ENCODE measurements at places on chromosomes 4 and X.
A peak's percentile ranks its signal among the peaks of the same experiment; 100 is the strongest.

- no peak for DNase-seq
Observed at GRCh38 chr4:147950261-147950660, 218.4 kb downstream of the ARHGAP10 start.

GRCh38 chr4:74314329-74314728 lies 6.1 kb downstream of the EPGN start:
- DNase-seq: no peak

- DNase-seq: no peak
Observed at GRCh38 chr4:106264331-106264728, 51.7 kb downstream of the TBCK start.

DNA sequence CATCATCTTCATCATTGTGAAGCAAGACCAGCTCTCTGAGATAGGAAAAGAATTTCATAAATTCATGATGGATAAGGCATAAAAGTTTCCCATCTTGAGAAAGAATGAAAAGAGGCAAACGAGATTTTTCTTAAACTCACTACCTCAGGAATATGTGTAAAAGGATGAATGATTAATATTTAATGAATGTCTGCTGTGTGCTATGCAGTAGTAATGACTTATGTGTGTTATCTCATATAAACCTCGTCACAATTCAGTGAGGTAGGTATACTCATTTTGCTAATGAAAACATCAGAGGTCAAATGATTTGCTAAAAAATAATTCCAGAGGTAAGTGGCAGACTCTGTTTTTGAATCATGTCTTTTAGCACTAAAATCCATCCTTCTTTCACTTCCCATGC lies 42.6 kb upstream of the GYPA start:
- DNase-seq: no peak

- DNase-seq: no peak
Observed at GRCh38 chr4:83112231-83112630, 2.3 kb downstream of the PLAC8 start.

DNA sequence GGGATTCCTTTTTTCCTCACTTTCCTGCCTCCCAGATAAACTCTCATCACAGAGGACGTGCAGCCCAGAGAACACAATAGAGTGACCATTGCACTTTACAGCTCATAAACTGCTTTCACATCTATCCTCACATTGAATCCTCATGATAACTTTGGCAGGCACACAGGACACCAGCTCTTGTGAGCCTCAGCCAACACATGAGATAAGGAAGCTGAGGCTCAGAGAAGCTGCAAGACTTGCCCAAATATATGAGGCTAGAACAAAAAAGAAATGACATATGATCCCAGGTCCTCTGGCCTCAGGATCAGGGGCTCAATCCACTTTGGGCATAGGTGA lies 85.0 kb upstream of the CPEB2 start:
- no peak for DNase-seq

- no peak for DNase-seq
Observed at GRCh38 chr4:8215001-8215427, 15.9 kb downstream of the SH3TC1 start.

- no peak for DNase-seq
Observed at GRCh38 chr4:41236508-41236907, 20.2 kb upstream of the UCHL1 start.

DNA sequence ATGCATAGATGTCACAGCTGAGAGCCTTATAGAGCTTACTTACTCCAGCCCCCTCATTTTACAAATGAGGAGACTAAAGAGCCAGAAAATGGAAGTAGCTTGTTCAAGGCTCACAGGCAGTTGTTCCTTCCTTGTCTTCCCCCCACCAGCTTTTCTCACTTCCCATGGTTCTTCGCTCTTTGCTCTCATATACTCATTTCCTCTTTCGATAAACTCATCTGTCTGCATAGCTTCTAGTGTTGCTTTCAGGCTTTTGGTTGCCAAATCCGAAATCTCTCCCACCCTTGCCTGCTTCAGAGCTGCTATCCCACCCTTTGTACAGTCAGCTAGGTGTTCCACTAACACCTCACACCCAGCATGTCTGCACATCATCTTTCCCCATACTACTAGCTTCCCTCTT lies 25.0 kb upstream of the GJB1 start:
- no peak for DNase-seq

- no peak for DNase-seq
Observed at GRCh38 chr4:90127223-90127705, at the start of gene CCSER1. Gene CCSER1 (plus strand): TSS chr4:90127394.

- DNase-seq: no peak
Observed at GRCh38 chrX:809081-809480, 178.5 kb downstream of the SHOX start.

GRCh38 chrX:17944833-17945497 lies 83.9 kb upstream of the RAI2 start:
- DNase-seq: no peak

DNA sequence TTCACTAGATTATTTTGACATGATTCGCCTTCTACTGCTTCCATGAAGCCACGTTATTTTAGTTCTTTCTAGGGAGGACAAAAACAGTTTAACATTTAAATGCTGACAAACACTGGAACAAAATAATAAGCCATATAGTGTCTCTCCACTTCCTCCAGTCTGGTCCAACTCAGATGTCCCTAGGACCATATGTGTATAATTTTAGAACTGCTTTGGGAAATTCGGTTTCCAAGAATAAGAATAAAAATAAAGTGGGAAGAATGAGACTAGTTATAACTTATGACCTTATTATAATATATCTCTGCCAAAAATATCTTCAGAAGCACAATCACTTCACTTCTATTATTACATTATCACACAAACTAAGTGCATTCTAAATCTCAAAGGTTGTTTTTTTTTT lies 164.4 kb upstream of the POF1B start:
- DNase-seq: no peak

DNA sequence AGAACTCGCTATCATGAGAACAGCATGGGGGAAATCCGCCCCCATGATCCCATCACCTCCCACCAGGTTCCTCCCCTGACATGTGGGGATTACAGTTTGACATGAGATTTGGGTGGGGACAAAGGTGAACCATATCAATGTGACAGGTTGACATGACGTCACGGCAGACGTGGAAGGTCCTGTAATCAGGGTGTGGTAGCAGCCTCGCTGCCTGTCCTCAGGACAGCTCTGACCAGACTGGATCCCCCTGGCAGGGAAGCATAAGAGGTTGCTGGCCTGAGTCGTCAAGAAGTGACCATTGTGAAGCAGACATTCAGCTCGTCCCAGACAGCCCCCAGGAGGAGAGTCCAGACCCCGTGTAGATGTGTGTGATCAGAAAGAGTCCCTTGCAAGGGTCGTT lies 104.6 kb downstream of the TNIP2 start:
- peak; percentile 45 for DNase-seq

DNA sequence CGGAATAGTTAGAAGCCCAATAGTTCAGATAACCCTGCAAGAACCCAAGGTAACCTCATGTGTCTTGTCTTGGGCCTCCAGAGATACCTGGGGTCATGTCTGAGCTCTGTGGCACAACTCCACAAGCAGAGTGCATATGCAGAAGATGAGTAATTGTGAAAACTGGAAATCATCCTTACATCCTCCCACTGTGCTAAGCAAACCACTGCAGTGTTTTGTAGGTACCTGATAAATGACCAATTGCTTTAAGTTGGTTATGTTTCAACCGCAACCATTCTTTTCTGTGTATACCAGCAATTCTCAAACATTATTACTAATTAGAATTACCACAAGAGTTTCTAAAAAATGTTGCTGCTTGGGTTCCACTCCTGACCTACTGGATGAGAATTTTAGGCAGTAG lies 73.2 kb downstream of the CBLL2 start:
- DNase-seq: no peak

DNA sequence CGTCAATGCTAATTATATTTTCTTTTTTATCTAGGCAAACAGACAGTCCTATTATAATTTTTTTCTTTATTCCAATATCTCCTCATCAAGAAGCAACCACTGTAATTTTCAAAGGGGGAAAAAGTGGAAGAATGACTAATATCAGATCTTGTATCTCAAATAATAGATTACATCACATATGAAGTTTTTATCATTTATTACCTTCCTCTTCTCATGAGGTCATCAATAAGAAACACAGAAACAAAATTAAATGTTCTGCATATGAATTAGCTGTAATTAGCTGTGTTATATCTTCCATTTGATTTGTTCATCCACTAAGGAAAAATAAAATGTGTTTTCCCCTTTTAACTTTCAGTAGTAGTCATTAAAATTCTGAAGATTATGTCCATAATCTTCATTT lies 14.3 kb downstream of the PRSS12 start:
- DNase-seq: no peak

GRCh38 chr4:37978248-37978924 lies 18.2 kb downstream of the PTTG2 start:
- peak; percentile 72 for DNase-seq

DNA sequence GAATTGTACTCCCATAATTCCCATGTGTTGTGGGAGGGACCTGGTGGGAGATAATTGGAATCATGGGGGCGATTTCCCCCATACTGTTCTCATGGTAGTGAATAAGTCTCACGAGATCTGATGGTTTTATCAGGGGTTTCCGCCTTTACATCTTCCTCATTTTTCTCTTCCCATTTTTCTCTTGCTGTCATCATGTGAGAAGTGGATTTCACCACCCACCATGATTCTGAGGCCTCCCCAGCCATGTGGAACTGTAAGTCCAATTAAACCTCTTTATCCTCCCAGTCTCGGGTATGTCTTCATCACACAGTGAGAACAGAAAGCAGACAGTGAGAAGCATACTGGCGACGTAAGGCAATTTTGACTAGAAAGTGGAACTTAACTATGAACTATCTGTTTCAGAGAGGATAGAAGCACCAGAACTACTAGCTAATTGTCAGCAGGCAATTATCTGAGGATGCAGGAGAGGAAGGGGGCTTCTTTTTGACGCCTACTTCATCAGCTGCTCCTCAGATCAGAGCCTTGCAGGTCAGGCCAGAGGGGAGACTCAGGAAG lies 8.5 kb upstream of the GPR50 start:
- no peak for DNase-seq

- no peak for DNase-seq
Observed at GRCh38 chrX:151161690-151162089, 14.7 kb upstream of the GPR50 start.

DNA sequence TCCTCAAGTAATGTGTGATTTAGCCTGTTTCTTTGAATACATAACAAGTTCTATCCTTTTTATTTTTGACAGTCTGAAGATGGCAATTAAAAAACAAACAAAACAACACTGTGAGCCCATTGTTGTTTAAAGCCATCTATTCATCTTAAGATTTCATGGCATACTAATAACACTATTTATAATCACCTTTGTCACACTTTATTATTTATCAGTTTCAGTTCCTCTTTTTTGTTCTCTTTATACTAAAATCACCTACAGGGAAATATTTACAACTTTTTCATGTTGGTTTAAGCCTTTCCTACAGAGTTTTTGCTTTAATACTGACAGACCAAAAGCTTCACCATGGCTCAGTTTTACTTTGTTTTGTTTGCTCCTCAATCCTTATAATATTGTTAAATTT lies 247.4 kb upstream of the CTSO start:
- no peak for DNase-seq

GRCh38 chr4:94588896-94589693 lies 137.4 kb downstream of the PDLIM5 start:
- DNase-seq: no peak

GRCh38 chr4:15457406-15458201 lies 12.1 kb upstream of the CC2D2A start:
- DNase-seq: no peak

DNA sequence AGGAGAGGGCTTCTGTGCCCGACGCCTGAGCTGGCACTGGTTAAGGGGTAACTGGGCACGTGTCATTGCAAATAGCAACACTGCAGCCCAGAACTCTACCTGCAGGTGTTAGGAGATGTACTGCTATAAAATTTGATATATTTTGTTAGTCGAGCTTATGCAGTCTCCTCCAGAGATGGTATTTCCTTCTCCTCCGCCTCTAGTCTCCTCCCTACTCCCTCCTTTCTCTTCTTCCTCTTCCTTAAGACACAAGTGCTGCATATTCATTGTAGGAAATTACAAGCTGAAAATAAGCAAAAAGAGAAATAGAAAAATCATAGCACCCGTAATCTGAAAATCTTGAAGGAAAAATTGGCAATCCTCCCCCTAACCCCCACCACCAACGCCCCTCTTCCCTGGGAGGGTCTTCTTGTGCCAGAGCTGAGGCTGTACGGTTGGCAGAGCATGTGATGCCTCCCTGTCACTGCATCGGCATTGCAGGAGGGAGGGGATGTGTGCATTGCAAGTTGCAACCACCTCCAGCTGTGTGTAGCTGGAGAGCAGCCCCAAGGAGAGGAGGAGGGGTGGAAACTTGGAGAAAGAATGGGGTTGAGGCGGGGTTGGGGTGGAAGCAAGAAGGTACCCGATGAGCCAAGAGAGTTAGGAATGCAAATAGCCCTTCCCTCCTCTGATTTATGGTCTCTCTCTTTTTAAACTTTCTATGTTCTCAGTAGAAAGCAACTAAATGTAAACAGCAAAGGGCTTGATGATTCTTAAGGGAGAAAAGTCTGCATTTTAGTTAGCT lies 48.3 kb upstream of the MND1 start:
- DNase-seq: no peak

GRCh38 chr4:106615961-106616360 lies 247.4 kb upstream of the GIMD1 start:
- no peak for DNase-seq

GRCh38 chrX:318739-319578 lies at the start of gene GTPBP6:
Gene GTPBP6 (minus strand): TSS chrX:318796. CDS start chrX:318787, 9 bp downstream.
- peak; percentile 97 for DNase-seq

DNA sequence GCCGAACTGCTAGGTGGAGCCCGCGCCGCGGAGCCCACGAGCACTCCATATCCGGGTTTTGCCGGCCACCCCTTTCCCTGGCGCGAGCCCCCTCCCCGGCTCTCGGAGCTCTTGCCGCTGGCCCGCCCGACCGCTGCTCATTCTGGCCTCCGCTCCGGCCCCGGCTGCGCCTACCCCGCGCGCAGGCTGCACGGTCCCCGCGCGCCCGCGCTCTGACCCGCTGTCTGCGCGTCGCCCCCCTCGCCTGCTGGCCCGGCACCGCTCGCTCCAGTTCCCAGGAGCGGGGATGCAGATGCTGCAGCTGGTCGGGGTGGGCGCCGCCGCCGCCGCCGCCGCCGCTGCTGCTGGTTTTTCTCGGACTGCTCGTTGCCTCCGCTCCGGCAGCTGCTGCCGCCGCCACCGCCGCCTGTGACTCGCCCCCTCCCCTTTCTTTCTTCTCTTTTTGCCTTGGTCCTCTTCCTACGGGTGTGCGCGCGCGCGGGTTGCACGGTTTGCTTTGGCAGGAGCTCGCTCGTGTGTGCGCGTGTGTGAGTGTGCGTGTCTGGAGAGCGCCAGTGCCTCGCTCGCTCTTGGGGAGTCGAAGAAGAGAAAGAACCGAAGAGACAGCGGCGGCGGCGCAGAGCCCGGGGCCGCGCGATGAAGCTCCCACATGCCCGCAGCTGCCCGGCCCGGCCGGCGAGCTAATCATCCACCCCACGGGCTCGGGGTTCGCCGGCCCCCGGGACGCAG lies at the start of gene ADGRL3:
TSS of gene ADGRL3 (plus strand) at position 140 of the 729 bp plus-strand sequence.
- DNase-seq: no peak

DNA sequence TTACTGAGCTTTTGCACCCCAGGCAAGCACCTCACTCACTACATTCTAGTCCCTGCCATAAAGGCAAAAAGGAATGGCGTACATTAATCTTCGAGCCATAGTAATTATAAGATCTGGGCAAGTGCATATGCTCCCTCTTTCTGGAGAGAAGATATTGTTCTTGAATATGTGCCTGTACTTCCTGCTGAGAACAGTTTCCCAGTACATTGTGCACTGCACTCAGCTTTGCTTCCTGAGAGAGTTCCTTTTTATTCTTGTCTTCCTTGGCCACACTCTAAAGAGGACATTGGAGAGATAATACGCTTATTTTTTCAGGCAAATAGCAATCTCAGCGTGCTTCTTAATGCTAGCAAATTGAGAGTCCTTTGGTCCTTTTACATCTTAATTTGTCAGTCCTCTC lies 909.0 kb upstream of the PCDH10 start:
- DNase-seq: no peak

GRCh38 chrX:45324941-45325340 lies 124.3 kb upstream of the DIPK2B start:
- no peak for DNase-seq

Measured in activated CD8-positive, alpha-beta memory T cell treated with anti-CD3 and anti-CD28 coated beads, Interleukin-2, amount 50 U/mL, for 48 hours (primary cell).